ENCODE measurements at places on chromosomes 11 and 22.

GRCh38 chr11:60396799-60397198 lies 540 bp downstream of the MS4A14 start:
- DNase-seq, result no peak

DNA sequence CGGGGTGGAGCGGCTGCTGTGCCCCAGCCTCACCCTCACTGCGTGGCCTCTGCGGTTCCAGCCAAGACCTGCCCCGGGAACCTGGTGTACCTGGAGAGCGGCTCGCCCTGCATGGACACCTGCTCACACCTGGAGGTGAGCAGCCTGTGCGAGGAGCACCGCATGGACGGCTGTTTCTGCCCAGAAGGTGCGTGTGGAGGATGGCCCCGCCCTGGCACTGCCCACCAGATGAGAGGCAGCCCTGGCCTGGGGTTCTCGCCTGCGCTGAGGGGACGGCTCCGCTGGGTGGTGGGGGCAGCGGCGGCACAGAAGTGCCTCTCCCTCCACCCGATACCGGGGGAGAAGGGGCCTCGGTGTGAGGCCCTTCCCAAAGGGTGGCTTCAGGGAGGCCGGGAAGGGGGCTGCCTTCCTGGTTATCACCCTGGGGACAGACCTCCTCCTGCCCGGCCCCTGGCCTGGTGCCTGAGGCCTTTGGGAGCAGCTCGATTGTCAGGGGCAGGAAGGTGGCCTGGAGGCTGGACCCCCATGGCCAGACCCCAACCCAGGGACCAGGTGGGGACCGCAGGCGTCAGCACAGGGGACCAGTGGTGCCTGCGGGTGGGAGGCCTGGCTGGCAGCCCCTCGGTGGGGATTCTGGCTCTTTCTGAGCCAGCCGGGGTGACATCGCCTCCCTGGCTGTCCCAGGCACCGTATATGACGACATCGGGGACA lies 7.1 kb downstream of the MUC2 start:
- no peak for DNase-seq

DNA sequence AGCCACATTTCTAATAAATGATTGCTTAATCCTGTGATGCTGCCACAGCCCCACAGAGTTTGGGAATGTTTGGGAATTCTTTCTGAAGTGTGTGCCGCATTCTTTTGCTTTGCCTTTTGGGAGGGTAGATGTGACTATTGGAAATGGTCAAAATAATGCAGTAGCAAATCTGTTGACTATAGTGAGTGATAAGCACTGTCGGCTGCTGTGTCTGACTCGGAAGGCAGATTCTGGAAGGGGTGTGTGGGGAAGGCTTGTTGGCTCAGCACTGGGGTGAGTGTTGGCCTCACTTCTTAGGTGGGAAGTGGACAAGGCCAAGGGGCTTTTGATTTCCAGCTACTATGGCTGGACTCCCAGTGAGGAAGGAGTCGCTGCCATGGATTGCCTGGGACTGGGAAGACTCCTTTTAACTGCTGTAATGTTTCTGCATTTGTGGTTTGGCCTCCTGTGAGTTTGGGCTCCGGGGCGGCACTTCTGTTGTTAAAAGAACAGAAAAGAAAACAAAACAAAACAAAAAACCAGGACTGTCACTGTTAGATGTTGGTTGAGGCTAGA lies 20.1 kb downstream of the ZBTB16 start:
- no peak for DNase-seq

DNA sequence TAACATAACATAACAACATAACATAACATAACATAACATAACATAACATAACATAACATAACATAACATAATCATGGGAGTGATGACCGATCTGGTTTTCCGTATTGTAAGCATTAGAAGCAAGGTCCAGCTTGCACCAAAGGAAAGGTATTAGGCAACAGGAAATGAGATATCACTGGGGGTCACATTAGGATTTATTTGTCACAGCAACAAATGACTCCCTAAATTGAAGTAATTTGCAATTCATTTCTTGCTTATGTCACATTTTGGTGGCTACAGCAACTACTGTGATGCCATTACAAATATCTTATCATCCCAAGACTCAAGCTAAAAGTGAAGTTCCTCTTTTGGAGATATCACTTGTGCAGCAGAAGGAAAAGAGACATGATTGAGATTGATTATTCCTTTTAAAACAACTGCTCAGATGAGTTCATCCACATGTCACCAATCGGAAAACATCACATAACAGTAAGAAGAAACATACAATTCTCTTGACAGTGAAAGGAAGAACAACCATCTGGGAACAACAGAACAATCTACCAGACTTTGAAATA lies 1331.1 kb upstream of the RAG2 start:
- no peak for DNase-seq
